AG04450 (cell line): ENCODE measurements at places on chromosomes 12 and 14. TPM values are rescaled to one million over a fixed set of nuclear protein-coding genes. Genes with fewer than 3 reads are reported as not detected.

DNA sequence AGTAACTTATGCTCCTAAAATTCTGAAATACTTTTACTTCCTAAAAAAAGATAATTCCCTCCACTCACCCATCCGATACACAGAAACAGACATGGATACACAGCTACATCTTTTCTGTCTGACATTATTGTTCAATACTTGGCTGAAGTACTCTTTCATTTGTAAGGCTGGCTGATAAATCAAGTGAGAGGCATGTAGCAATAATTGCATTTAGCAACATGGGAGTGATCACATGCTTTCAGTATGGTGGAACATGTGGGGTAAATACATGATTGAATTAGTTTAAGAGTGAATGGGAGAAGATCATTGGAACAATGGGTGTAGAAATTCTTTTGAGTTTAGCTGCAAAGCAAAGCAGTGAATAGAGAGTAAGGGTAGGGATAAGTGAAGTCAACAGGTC is 25.6 kb downstream of the PTPRQ start:
- DNase-seq = no peak

- DNase-seq = no peak
Observed at GRCh38 chr12:123270214-123271000, 1.2 kb downstream of the CDK2AP1 start.

DNA sequence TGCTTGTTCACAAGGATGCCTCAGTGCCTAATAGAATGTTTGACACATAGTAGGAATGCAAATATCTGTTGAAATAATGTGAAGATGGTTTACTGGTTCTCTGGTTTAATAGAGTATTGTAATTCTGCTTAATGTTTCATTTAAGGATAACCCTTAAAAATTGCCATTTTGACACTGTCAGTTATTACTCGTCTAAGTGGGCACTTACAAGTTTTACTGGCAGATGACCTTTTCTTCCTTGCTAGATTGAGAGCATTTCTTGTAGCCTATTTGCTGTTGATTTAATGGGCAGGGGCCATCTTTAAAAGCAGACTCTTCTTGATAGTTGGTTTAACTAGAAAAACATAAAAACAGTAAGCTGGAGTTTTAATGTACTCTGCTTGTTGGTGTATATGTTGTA is 1.9 kb downstream of the TMEM263 start:
- no peak for DNase-seq

GRCh38 chr12:131759176-131759575 is 48.3 kb downstream of the SFSWAP start:
- no peak for DNase-seq

GRCh38 chr12:19186722-19187661 is 57.5 kb downstream of the PLEKHA5 start:
- DNase-seq = no peak

GRCh38 chr12:19423166-19423930 is 15.9 kb upstream of the AEBP2 start:
- no peak for DNase-seq

- no peak for DNase-seq
Observed at GRCh38 chr14:61813096-61813606, 50.9 kb downstream of the SNAPC1 start.

DNA sequence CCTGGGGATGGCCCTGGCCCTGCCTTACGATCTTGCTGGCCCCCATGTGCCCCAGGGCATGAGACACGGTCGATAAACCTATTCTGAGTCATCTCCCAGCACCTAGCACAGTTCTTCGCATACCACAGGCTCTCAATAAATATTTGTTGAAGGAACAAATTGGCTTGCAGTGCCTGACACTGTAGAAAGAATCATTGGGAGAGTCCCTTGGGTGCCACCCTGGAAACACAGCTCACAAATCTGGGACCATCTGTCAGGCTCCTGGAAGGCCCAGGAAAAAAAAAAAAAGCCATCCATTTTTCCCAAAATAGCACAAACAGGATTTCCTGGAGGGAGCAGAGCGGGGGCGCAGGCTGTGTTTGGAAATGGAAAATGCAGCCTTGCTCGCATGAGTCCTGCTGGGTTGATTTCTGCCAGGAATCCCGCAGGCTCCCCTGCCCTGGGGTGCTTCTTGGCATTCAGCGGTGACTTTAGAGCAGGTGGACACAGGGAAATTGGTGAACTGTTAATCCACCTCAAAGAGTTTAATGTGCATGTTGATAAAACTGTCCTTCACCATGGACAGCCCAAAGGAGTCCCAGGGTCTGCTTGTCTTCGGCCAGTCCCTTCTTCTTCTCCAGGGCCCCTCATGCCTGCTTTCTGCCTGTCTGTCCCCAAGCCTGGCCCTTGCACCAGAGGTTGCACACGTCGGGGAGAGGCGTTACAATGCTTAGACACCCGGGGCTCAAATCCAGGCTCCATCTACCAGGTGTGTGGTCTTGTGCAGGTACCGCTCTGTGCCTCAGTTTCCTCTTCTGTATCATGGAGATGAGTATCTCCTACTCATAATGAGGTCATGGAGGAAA is 106.1 kb upstream of the RFLNA start:
- DNase-seq = no peak

- no peak for DNase-seq
Observed at GRCh38 chr12:105841840-105842239, 296.9 kb downstream of the NUAK1 start.

DNA sequence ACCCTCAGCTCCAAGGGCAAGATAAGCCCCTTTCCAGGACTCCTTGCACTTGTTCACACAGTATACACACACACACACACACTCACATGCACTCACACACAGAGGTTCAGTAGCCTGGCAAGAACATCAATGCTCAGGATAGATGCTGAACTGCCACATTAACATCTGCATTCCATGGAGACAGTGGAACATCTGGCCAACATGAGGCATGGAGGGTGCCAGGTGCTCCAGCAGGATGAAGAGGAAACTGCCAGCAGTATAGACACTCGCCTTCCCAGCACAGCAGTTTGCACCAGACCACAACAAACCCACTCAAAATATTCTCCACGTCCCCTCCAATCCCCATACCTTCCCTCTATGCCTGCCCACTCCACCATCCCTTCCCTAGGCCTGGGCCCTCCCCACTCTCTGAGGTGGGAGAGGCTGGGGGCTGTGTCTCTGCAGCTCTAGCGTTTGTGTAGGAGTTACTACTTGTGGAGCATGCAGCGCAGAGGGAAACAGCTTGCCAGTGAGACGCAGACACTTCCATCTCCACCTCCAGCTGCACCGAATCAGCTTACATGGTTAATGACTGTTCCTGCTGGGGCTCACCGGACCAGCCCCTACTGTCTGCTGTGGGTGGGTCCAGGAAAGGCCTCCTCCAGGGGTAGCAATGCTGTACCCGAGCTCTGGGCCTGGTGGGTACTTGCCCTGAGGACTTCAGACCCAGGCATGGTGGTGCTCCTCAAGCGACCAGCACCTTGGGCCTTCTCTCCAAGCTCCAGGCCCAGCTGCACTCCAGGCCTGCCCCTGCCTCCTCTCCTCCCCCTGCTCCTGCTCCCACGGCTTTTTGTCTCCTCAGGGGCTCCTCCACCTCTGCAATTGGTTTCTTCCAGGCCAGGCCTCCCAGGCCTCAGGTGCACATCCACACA is 18.6 kb upstream of the PLEKHG3 start:
- no peak for DNase-seq

- DNase-seq = no peak
Observed at GRCh38 chr12:9760699-9761418, at the start of gene CD69. Gene CD69 (minus strand): TSS chr12:9760901. CDS start chr12:9760820, 81 bp downstream.

DNA sequence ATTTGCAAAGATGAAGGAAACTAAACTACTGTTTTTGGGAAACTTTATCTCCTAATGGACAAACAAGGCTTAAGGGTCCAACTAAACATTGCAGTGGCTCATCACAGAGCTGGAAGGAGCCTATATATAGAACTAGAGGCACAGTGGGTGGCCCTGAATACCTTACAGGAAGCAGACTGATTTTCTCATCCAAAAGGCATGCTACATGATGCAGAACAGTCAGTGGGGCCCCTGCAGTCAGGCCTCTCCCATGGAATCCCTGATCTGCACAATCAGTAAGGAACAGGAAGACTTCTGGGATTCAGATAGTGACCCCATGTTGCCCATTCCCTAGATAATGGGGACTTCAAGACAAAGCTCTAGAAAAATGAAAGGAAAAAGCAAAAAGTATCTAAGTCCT is 1.9 kb upstream of the LLPH start:
- peak; percentile 63 for DNase-seq

SMIM41 gene
- polyA plus RNA-seq = not detected in 2 replicates

TMEM116 gene
- 9.4 and 11.1 TPM in 2 replicates for polyA plus RNA-seq

MAPK1IP1L gene
- polyA plus RNA-seq = 65.3 and 86.7 TPM in 2 replicates

DACT1 gene
- 6.1 and 6.2 TPM in 2 replicates for polyA plus RNA-seq

KRT73 gene
- not detected in 2 replicates for polyA plus RNA-seq

SLC7A7 gene
- polyA plus RNA-seq = 7.5 and 7.7 TPM in 2 replicates

TBPL2 gene
- not detected in 2 replicates for polyA plus RNA-seq
